ENCODE measurements at places on chromosomes 4 and X. TPM values are rescaled to one million over a fixed set of nuclear protein-coding genes. Genes with fewer than 3 reads are reported as not detected.

Gene CCDC110
- not detected for total RNA-seq

Gene GLRA3
- total RNA-seq = not detected

Gene MAGED2
- 161 TPM for total RNA-seq

Gene HELT
- not detected for total RNA-seq

Gene LNX1
- 7.4 TPM for total RNA-seq

Gene DCHS2
- 0.07 TPM for total RNA-seq

Gene TDO2
- not detected for total RNA-seq

Gene GAGE1
- not detected for total RNA-seq

Gene DCAF12L1
- not detected for total RNA-seq

Gene EXOC1L
- total RNA-seq = not detected

Gene ANAPC4
- 13.4 TPM for total RNA-seq

Gene MUC7
- total RNA-seq = not detected

Gene GPR143
- not detected for total RNA-seq

Gene LINC00632
- total RNA-seq = 2.5 TPM

Gene DGAT2L6
- not detected for total RNA-seq

Gene SLC7A11
- 10.3 TPM for total RNA-seq

- DNase-seq = no peak
Observed at GRCh38 chrX:103586314-103586646, 965 bp downstream of the TCEAL4 start.

DNA sequence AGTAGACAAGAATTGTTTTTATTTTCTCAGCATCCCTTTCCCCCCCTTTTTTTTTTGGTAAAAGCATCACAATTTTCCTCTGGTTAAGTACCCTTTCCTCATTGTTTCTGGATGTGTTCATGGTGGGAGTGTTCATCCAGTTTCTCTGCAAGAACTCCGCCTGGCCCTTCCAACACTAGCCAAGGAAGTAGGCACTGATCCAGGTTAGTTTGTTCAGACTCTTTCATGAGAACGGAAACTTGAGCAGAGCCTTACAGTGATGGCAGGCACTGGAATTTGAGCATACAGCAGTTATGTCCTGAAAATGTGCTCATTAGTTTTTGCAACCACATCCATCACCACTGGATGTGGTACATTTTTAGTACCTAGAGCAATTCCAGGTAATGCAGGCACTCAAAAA, 336.1 kb upstream of the BOD1L1 start:
- DNase-seq = no peak

- no peak for DNase-seq
Observed at GRCh38 chr4:154565704-154566103, 2.9 kb downstream of the FGB start.

GRCh38 chr4:8538703-8539567, 41.3 kb upstream of the GPR78 start:
- DNase-seq = peak; percentile 79

GRCh38 chrX:703466-703865, 72.9 kb downstream of the SHOX start:
- DNase-seq = no peak

DNA sequence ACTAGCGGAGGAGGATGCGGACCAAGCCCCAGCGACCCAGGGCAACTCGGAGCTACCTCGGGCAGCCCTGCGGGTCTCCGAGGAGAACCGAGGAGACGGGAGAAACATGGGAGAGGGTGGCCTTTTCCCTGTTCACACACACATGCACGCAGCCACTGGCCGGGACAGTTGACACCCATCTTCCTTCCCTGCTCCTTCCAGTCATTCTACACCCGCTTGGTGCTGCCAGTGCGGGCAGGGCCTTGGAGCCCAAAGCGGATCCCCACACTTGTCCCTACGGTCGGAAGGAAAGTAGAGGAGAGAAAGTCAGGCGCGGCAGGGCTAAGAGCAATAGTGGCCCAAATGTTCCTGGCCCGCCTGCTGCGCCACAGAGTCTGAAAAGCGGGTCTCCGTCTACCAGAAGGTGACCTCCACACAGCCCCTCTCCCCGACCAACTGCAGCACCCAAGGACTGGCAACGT, 1.1 kb upstream of the PPP3CA start:
- no peak for DNase-seq

DNA sequence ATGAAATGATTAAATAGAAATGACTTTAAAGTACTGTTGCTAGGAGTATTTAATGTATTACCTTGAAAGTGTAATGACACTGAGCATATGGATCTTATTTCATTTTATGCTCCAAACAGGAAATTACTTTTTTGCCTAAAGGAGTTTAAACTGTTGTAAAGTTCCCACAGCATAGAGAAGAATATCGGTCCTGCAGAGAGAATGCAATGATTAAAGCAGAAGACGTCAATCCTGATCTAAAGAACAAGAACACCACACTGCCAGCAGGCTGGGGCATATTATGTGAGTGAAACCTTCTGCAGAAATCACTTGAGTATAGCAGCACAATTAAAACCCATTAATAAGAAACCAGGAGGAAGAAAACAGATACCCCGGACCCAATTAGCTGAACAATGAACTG, 72.8 kb upstream of the CAMK2D start:
- no peak for DNase-seq

GRCh38 chr4:127486248-127486647, 146.5 kb upstream of the INTU start:
- DNase-seq = no peak

GRCh38 chr4:7788193-7788592, 151.5 kb downstream of the AFAP1 start:
- DNase-seq = no peak

- DNase-seq = no peak
Observed at GRCh38 chrX:36804066-36804465, 204.1 kb upstream of the FAM47C start.

DNA sequence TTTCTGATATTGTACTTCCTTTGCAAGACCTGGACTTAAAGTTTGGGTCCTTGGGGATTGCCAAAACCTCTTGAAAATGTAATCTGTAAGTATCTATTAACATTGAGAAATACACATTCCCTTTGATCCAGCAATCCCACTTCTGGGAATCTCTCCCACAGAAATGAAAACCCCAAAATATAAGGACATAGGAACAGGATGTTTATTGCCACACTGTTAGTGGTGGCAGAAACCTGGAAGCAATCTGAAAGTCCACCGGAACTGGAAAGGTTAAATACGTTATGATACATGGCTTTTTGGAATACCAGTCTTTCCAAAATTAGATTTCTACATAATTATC, 71.2 kb upstream of the STX18 start:
- no peak for DNase-seq

- no peak for DNase-seq
Observed at GRCh38 chr4:165288639-165289422, 38.6 kb upstream of the MSMO1 start.

- DNase-seq = peak; percentile 97
Observed at GRCh38 chr4:158810487-158811215, 41.8 kb downstream of the FNIP2 start.

- DNase-seq = no peak
Observed at GRCh38 chr4:166312166-166312565, 439.1 kb downstream of the TLL1 start.

GRCh38 chr4:32243926-32244325, 1523.8 kb downstream of the PCDH7 start:
- DNase-seq = no peak

DNA sequence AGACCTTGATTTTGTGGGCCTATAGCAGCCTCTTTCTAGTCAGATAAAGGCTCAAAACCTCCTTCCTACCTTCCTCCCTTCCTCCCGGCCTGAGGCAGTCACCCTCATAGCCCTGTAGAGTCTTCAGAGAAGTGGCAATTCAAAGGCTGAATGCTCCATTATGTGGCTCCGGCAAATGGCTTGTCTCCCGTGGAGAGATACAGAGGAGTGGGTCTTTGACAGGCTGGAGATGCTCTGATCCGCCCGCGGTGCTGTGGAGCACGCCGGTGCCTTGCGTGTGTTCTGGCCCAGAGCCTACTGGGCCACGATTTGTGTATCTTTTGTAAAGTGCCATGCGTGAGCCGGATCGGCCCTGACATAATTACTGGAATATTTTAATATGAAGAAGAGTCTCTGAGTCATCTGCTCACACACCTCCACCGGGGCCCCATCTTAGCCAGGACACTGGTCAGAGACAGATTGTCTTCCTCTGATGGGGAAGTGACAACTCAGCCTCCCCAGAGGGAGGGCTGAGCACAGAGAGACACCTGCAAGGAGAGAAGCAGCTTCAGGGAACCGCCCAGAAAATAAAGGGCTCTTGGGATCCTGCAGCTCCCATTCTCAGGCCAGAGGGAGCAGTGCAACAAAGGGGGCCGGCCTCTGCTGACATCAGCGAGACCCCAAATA, 88.7 kb downstream of the DCTD start:
- DNase-seq = no peak

DNA sequence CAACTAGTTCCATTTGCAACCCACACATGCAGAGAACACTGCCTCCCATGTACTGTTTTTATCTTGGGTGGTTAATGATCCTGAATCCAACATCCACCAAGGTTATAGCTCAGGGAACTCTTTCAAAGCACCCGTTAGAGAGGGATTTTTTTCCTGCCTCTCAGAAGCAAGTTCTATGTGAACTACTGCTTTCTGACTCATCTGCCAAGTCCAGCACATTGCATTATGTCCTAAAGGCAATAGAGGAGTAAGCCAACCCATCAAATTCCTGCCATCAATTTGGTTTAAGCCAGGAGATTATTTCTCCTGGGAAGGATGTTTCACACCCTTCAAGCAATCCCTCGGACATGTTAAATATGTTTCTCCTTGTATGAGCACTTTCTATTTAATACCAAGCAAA, 334.5 kb downstream of the GASK1B start:
- no peak for DNase-seq

GRCh38 chr4:1985294-1985693, 23.5 kb downstream of the NELFA start:
- DNase-seq = no peak

- no peak for DNase-seq
Observed at GRCh38 chr4:172596206-172596605, 572.4 kb upstream of the GALNT7 start.

DNA sequence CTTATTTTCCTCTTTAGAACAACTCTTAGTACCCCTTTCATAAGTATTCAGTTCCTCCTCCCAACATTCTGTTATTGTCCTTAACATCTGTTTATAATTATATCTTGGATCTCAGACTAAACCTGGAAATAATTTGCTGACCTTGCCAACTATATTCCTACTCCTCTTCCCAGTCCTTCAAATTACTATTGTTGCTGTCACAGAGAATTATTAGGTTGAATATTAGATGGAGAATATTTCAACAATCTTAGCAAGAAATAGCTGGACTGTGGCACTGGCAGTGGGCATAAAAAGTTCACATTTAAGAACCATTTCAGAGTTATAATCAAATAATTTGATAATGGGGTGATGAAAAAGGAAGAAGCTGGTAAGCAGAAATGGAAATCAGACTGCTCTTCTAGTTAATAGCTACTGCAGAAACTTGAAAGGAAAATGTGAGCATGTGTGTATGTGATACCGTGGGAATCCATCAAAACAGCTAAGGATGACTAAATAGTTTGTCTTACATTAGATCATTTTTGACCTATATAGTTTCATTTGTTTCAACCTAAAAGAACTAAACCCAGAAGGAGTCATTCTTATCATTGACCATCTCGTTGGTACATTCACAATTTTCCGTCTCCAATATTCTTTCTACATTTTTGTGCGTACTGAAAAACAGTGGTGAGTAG, 43.3 kb upstream of the PRDM8 start:
- DNase-seq = no peak

DNA sequence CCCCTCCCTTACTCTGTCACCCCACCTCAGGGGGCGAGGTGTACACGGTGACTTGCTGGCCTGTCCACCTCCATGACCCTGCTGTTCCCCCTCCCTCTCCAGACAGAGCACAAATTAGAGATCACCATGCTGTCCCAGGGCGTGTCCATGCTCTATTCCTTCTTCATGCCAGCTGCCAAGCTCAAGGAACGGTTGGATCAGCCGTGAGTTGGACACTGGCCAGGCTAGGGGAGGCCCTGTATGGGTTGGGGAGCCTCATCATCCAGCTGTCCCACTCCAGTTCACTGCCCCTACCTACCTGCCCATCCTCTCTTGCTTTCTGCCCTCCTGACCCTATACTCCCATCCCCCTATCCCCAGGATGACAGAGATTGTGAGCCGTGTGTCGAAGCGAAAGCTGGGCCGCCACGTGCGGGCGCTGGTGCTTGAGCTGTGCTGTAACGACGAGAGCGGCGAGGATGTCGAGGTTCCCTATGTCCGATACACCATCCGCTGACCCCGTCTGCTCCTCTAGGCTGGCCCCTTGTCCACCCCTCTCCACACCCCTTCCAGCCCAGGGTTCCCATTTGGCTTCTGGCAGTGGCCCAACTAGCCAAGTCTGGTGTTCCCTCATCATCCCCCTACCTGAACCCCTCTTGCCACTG, 3.9 kb upstream of the CDK16 start:
- no peak for DNase-seq

- no peak for DNase-seq
Observed at GRCh38 chr4:89719536-89720090, 117.3 kb downstream of the SNCA start.

DNA sequence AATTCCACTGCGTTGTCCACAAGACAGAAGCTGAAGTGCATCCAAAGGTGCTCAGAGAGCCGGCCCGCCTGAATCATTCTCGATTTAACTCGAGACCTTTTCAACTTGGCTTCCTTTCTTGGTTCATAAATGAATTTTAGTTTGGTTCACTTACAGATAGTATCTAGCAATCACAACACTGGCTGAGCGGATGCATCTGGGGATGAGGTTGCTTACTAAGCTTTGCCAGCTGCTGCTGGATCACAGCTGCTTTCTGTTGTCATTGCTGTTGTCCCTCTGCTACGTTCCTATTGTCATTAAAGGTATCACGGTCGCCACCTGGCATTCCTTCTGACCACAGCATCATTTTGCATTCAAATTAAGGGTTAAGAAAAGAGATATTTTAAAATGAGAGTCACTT, 115.5 kb downstream of the NFKB1 start:
- DNase-seq = no peak

DNA sequence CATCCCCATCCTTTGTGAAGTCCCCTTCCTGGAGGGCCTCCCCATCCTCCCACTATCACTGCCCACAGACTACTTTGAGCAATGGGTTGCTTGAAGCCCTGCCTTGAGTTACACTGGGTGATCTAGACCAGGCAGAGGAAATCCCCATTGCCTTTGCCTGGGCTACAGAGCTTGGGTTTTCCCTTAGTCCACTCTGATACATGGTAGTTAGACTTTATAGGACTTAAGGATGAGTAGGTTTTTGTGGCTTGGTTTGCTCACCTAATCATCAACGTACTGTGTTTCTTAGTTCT, 56.6 kb downstream of the TMEM131L start:
- DNase-seq = no peak

DNA sequence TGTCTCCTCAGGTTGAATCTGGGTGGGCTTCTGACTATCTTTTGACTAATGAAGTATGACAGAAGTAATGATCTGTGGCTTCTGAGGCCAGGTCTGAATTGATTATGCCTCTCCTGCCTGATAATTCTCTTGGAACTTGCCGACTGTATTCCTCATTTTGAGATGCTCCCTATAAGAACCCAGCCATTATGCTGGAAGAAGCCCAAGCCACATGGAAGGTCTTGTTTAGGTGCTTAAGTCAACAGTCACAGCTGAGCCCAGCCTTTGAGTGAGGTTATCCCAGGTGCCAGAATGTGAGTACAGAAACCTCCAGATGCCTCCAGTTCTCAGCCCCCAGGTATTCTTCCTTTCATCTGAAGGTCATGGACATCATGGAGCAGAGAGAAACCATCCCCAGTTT, 456.6 kb downstream of the IL15 start:
- DNase-seq = no peak

Data from MG63 (cell line).